T47D (cell line): ENCODE measurements at places on chromosomes 6 and 20.

GRCh38 chr20:38975539-38976120 is 13.5 kb downstream of the DHX35 start:
- no peak for DNase-seq

DNA sequence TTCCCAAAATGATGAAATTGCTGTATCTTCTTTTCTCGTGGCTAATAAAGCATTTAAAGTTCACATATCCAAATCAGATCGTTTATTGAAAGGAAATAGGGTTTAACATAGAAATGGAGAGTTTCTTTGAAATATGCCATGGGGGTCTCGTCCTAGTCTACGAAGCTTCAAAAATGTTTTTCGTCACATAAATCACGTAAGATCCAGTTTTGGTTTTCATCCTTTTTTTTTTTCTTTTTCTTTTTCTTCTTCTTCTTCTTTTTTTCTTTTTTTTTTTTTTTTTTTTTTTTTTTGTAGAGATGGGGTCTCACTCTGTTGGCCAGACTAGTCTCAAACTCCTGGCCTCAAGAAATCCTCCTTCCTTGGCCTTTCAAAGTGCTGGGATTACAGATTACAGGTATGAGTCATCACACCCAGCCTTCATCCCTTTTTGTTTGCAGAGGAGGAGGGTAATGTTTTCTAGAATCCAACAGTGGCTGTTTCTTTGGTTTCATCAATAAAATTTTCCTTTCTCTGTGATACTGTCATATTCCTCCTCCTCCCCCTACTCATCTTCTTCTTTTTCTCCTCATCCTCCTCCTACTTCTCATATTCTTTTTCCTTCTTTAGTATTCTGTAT is 94.7 kb upstream of the LOC128125822 start:
- DNase-seq: no peak

GRCh38 chr6:71404145-71404966 is 115.7 kb downstream of the OGFRL1 start:
- DNase-seq: peak; percentile 55

DNA sequence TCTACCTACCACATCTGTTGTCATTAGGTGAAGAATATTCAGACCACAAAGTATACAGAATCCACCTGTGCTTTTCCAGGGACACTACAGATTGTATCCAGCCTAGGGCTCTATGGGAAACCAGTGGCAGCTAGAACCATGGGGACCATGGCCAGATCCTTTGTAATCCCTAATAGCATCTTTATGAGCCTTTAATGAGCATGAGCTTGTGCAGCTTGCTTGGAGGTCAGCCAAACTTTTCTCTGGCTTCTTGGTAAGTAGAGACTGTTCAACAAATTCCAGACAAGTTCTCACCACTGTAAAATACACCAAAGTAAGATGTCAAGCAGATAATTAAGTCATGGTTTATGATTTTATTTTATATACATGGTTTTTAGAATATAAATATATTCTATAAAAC is 301.6 kb upstream of the ADGRB3 start:
- no peak for DNase-seq

GRCh38 chr20:22502731-22503191 is 81.6 kb downstream of the FOXA2 start:
- no peak for DNase-seq

DNA sequence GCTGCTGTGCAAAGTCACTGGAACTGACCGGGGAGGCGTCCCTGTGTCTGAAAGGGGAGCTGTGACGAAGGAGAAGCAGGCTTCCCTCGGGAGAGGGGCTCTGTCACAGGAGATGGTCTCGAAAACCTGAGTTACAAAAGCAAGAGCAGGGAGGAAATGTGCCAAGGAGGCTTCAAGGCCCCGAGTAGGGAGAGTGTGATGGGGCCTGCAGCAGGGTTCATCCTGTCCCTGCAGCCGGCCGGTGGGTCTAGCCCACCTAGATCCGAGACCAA is 16.7 kb downstream of the DYNLT1 start:
- no peak for DNase-seq

GRCh38 chr6:5159162-5159561 is 74.0 kb downstream of the PPP1R3G start:
- DNase-seq: peak; percentile 12

GRCh38 chr6:153162646-153163045 is 31.6 kb upstream of the RGS17 start:
- no peak for DNase-seq

GRCh38 chr6:99241905-99242534 is 107.5 kb downstream of the FAXC start:
- peak; percentile 72 for DNase-seq

- DNase-seq: no peak
These were observed 206.3 kb upstream of the KHDRBS2 start for GRCh38 chr6:62492192-62492822.

DNA sequence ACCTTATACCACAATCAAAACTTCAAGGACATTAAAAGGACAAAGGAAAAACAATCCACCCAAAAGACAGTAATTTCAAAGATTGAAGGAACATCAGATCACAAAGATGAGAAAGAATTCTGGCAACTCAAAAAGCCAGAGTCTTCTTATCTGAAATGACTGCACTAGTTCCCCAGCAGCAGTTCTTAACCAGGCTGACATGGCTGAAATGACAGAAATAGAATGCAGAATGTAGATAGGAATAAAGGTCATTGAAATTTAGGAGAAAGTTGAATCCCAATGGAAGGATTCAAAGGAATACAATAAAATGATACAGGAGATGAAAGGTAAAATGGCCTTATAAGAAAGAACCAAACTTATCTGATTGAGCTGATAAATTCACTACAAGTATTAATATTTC is 231.4 kb downstream of the CD109 start:
- DNase-seq: no peak

GRCh38 chr6:42450477-42451332 is 1.0 kb downstream of the TRERF1 start:
- peak; percentile 26 for DNase-seq

DNA sequence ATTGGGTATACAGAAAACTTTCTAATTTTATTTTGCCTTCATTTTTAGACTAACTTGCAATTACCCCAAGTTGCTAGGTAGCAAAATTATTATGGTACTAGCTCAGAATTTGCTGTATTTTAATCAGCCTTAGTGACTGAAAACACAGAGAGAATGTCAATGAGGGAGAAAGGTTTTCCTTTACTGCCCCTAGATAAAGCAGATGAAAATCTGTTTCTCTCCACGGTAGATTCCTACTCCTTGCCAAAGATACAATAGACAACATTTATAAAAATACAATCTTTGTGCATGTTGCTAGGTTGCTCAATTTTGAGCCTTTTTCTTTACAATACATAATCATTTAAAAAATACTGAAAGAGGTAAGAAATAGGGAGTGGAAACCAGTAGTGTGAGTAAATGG is 222.2 kb downstream of the BCKDHB start:
- no peak for DNase-seq

GRCh38 chr6:119727504-119728219 is 378.1 kb upstream of the MAN1A1 start:
- DNase-seq: peak; percentile 91

- DNase-seq: peak; percentile 76
These were observed 118.3 kb upstream of the ECI2 start for GRCh38 chr6:4253604-4254231.

DNA sequence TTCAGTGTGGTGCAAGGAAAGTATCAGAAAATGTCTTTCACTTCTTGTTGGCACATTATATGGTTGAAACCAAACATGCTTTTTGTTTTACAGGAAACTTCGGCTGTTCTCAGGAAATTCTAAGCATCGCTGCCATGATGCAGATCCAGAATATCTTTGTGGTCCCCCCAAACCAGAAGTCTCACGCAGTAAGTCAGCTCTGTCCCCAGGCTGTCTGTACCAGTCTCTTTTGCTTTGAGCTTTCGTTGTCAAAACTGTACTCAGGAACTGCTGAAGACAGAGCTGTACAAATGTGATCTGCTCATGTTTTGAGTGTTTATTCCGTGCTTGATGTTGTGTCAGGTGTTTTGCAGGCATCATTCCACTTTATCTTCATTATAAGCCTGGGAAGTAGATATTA is 59.6 kb downstream of the DHX35 start:
- no peak for DNase-seq

DNA sequence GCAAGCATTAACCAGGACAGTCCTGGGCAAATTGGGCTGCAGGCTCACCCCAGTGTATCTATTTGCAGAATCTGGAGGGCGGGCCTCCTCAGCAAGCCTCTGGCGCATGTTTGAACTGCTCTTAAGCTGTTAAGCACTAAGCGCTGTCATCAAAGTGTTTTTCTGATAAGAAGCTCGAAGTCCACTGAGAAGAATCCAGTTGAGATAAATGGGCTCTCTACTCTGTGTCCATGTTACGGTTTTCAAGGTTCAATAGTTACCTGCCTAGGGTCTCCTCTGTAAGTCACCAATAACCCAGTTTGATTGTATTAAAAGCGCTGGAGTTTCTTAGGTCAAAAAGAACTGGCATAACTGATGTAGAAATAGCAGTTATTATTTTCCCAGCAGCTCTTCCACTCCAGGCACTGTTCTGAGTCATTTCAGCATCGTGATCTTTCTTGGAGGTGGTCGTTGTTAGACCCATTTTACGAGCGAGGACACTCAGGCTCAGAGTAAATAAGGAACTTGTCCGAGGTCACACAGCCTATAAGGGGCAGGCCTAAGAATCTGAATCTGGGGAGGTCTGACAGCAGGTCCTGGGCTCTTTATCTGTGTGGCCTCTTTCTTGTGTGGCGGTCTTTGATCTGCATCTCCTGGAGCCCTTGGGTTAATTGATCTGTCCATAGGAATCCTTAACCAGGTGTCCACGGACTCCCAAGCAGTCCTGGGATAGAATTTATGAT is 207.4 kb upstream of the ZNF217 start:
- no peak for DNase-seq

DNA sequence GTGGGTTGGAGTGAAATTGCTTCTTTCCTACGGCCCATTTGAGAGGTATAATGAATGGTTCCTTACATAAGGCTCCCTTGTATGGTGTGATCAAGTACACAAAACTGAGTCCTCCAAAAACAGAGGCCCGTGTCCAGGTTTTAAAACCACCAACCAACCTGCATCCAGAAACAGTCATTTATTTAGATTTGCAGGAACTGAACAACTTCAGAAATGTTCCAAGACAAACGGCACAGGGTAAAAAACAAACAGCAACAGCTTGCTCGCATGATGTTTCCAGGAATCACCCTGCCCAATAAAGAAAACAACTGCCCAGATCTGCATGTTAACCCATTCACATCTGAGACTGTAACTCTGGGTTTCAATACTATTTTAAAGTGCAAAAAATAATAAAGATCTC is 40.2 kb upstream of the TRAM2 start:
- DNase-seq: no peak

- DNase-seq: no peak
These were observed 81.3 kb downstream of the SEL1L2 start for GRCh38 chr20:13909067-13909466.

GRCh38 chr6:56663344-56663743 is 20.7 kb upstream of the DST start:
- peak; percentile 6 for DNase-seq

- no peak for DNase-seq
These were observed 289.2 kb upstream of the CNR1 start for GRCh38 chr6:88455317-88455716.

- DNase-seq: no peak
These were observed 85.0 kb downstream of the PREP start for GRCh38 chr6:105317607-105318533.

GRCh38 chr6:47083586-47084047 is 41.5 kb upstream of the ADGRF1 start:
- DNase-seq: peak; percentile 68

DNA sequence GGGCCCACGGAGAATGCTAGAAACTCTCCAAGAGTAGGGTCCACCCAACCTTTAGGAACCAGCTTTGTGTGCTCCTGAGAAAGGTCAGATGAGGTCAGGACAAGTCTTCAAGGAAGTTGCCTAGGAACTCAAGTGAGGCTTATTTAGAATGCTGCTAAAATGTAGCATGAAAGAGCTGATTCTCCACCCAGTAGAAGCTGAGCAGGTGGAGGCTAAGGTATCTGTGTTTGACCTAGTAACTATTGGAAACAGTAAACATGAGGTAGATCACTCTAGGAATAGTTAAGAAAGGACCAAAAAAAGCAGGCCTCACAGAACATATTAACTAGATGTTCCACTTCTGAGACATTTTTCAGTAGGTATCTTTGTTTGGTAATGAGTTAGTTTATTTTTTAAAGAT is 13.9 kb downstream of the CEP43 start:
- no peak for DNase-seq

DNA sequence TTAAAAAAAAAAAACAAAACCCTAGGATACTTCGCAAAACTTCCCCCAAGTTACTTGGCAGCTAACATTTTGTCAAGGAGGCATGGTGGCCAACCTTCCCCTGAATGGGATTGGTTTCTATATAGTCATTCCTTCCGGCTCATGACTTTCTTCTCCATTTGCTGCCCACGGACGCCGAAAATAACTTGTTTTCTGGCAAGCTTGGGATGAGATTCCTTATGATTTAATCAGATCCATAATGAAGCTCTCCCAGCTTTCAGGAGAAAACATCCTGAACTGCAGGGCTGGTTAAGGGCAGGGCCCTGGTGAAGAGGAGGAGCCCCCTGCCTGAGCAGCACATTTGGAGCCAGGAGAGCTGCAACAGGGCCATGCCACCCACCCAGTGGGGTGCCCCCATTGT is 49.9 kb downstream of the PPP1R16B start:
- no peak for DNase-seq

DNA sequence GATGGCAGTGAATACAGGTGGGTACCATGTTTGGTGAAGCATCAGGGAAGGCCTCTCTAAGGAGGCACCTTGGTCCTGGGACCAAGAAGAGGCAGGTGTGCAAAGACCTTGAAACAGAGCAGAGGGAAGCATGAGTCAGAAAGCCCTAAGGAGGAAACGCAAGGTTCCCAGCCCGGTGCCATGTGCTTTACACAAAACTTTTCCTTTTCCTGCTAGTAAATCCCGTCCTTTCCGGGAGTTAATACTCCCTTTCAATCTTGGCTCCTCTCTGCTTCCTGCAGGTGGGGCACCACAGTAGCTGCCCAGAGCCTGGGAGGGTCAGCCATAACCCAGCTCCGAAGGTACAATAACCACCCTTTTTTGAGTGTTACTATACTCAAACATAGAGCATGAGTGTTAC is 19.4 kb upstream of the SLC23A2 start:
- no peak for DNase-seq

GRCh38 chr6:31576897-31577578 is 1.7 kb downstream of the TNF start:
- no peak for DNase-seq

DNA sequence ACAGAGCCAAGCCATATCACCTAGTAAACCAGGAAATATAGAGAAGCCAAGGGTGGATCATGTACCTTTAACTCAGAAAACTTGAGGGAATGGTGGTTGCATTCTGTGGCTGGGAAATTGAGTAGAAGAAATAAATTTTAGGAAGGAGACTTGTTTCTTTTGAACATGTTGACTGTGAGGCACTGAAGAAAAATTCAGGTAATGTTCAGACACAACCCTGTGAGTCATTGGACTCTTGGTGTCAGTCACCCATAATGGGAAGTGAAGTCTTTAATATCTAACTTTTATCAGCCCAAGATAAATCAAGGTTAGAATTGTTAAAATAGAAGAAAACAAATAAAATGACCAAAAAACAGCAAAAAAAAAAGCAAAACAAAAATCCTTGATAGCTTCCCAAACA is 98.8 kb upstream of the GRIK2 start:
- no peak for DNase-seq
